Lower leg skin (tissue), 4 donors: ENCODE measurements at places on chromosomes 7 and 10. TPM values are rescaled to one million over a fixed set of nuclear protein-coding genes. Genes with fewer than 3 reads are reported as not detected.

DNA sequence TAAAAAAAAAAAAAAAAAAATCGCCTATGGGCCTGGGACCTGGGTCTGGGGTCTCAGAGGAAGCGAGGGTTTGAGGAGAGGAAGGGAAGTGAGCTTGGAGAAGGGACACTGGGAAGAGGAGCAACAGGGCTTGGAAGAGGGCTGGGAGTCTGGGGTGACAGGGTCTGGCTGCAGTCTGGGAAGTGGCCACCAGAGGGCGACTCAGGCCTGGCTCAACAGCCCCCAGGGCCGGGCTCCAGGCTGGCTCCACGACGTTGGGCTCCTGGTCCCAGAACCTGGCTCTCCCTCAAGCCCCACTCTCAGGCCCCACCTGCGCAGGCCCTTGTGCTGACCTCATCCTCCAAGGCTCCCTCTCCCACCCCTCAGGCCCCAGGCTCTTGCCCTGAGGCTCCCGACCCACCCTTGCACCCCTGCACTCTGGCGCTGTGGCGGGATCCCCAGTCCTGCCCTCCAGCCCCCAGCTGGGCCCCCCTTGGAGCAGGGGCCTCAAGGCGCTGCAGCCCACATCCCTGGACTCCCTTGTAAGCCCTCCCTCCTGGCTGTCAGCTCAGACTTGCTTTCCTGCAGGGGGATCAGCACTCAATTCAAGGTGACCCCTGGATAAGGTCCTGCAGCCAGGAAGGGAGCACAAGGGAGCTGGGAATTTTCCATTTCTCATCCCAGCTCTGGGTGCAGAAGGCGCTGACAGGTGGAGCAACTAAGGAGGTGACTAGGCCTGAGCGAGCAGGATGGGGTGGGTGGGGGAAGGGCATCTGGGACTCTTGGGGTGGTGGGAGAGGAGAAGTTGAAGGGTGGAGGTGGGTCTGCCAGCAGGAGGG is 5.4 kb upstream of the SPACDR start:
- peak; percentile 98 for DNase-seq

Gene CLRN3
- total RNA-seq = not detected

GRCh38 chr7:95467912-95468607 is 17.7 kb upstream of the ASB4 start:
- DNase-seq = no peak

- no peak for DNase-seq
These were observed 57.1 kb downstream of the AOAH start for GRCh38 chr7:36667007-36667745.

- no peak for DNase-seq
These were observed 64.7 kb downstream of the GOLGA7B start for GRCh38 chr10:97914171-97914836.

GRCh38 chr10:44788147-44789129 is 122.7 kb upstream of the TMEM72 start:
- DNase-seq = no peak

Gene HNRNPF
- 254 TPM for total RNA-seq

Gene SPAM1
- not detected for total RNA-seq
